CD4-positive, alpha-beta T cell treated with Interleukin-1 beta for 1 hour (primary cell): ENCODE measurements at places on chromosomes 11 and 22.
A peak's percentile ranks its signal among the peaks of the same experiment; 100 is the strongest.

GRCh38 chr11:11789735-11790369, 51.9 kb upstream of the USP47 start:
- DNase-seq: peak; percentile 3

- DNase-seq: no peak
Measured at GRCh38 chr11:282630-283360, 4.6 kb downstream of the NLRP6 start.

GRCh38 chr22:49018601-49019000, 809.1 kb downstream of the BRD1 start:
- DNase-seq: no peak

- no peak for DNase-seq
Measured at GRCh38 chr11:84580428-84580827, 1046.7 kb downstream of the DLG2 start.

- DNase-seq: no peak
Measured at GRCh38 chr11:61725781-61726231, 26.6 kb upstream of the MYRF start.

- no peak for DNase-seq
Measured at GRCh38 chr11:86678823-86679222, 6.4 kb upstream of the ME3 start.

GRCh38 chr11:65309006-65309405, 5.7 kb upstream of the CDC42EP2 start:
- no peak for DNase-seq

- DNase-seq: no peak
Measured at GRCh38 chr11:125305345-125305744, 140.8 kb downstream of the PKNOX2 start.

DNA sequence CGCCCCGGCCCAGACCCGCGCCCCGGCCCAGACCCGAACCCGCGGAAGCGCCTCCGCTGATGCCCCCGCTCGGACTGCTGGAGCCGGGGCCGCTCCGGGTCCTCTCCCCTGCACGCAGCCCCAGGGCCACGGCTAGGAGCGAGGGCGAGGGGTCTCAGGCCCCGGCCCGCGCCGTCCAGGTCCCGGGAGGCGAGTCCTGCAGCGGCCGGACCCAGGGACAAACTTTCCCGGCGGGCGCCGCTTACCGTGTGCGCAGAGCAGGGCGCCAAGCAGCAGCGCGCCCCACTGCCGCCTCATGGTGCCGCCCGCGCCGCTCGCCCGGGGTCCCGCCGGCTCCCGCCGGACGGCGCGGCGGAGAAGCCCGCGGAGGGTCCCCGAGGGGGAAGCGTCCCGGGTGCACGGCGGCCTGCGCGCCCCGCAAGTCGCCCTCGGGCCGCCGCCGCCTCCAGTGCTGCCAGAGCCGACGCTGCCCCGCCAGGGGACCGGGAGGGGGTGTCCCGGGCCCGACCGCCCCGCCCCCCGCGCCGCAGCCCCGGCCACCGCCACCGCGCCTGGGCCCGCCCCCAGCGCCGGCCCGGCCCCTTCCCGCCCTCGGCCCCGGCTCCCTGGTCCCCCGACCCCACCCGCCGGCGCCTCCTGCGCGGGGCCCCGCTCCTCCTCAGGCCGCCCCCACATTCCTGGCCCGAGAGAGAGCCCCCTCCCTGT, at the start of gene LRP4:
Gene LRP4 (minus strand): TSS at position 468 of the 705 bp plus-strand sequence. CDS start 171 bp downstream, at position 297.
- DNase-seq: peak; percentile 24

- DNase-seq: no peak
Measured at GRCh38 chr11:108985945-108986279, 321.0 kb downstream of the DDX10 start.

DNA sequence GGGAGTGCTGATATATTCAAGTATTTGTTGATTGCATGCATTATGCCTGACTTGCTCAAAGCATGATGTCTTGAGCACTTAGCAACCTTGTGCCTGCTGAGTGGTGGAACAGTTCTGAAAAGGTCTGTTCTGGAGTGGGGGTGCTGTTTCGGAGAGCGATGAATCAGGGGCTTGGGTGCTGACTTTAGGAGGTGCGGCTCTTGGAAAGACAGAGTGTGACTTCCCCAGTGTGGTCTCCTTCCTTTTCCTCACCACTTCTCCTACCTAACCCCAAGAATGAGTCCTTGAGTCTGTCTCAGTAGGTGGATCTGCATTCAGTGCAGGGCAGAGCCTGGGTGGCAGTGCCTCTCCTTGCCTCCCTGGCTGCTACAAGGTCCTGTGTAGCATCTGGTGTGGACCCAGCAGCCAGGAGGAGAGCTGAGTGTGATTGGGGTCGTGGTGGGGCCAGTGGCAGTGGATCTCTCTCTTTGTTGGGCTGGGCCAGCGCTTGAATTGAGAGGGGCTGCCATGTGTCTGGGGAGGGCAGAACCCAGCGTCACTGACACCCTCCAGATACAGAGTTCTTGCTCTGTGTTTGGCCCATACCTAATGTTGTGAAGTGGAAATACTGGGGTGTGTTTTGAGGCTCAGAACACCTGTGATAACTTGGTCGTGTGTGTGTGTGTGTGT, 35.9 kb downstream of the ST3GAL4 start:
- no peak for DNase-seq

DNA sequence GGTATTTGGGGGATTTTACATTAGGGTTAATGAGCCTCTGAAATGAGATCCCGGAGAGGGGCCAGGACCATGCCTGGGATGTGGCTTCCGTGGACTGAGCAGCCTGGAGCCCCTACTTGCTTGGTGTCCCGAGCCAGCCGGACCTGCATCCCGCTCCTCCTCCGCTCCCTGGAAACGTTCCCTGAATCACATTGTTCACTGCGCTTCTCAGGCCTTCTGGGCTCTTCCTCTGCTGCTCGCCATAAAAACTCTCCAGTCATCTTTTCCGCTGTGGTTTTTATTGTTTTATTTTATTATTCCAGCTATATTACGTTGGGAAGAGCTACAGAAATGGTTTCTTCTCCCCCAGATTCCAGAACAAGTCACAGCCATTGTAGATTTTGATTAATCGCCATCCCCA, 13.3 kb upstream of the KCNQ1OT1 start:
- no peak for DNase-seq

DNA sequence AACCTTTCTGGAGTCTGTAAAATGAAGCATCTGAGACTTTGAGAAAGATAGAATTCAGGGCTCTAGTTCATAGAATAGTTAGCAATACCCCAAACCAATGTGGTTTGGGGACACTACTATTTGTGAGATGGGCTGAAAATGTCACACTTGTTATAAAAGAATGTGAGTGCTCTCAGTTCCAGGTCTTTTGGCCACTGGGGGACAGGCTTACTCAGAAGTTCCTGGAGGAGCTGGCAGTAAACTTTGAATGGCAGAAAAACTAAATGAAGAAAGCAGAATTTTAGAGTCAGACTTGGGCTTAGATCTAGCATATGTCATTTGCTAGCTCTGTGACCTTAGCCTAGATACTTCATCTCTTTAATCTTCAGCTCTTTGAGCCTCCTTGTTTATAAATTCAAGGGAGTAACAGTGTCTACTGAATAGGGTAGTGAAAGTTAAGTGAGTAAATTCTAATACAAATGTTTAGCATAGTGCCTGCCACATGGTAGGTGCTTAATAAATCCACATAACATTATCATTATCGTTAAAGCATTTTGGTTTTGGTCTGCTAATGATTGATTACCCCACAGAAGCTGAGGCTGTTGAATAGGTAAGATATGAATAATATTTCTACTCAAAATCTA, 3.7 kb downstream of the LYVE1 start:
- DNase-seq: no peak

- no peak for DNase-seq
Measured at GRCh38 chr11:70527429-70528045, 129.2 kb downstream of the CTTN start.

DNA sequence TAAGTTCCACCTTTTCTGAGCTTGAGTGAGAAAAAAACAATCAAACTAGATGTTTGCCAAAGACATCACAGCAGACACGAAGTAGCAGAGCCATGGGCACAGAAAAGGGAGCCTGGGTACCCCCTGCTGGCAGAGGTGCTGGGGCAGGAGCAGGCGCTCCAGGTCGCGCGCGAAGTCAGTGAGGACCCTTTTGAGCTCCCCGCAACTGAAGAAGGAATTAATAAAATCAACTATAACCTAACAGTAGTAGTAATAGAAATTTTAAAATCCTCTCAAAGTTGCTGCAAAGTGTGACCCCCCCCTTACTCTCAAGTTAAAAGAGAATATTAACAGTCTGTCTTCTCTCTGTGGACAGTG, 20.0 kb upstream of the PARVB start:
- no peak for DNase-seq

GRCh38 chr11:6419009-6419631, at the start of gene APBB1:
APBB1 (minus strand) TSS chr11:6419094; CDS start chr11:6411347, 7,747 bp downstream.
- DNase-seq: peak; percentile 78

GRCh38 chr22:39130152-39130704, 22.3 kb downstream of the CBX7 start:
- DNase-seq: no peak

- DNase-seq: no peak
Measured at GRCh38 chr11:20458905-20459632, 71.6 kb downstream of the PRMT3 start.

- DNase-seq: no peak
Measured at GRCh38 chr11:128559496-128560103, 27.8 kb downstream of the ETS1 start.

DNA sequence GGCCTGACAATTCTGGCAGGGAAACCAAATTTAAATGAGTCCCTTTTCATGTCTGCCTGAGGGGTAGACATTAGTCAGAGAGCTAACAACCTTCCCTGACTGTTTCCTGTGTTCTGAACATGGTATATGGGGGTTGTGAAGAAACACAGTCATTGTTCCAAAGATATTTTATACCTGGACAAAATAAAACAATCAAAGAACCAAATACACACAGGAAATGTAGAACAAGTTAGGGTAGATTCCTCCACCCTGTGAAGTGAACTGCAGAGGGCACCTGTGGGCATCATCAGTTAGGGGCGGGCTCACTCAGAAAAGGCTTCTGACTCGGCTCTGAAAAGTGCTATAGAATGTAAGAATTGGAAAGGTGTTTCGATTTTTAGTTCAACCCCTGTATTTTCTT, 231.9 kb upstream of the CADM1 start:
- DNase-seq: no peak

DNA sequence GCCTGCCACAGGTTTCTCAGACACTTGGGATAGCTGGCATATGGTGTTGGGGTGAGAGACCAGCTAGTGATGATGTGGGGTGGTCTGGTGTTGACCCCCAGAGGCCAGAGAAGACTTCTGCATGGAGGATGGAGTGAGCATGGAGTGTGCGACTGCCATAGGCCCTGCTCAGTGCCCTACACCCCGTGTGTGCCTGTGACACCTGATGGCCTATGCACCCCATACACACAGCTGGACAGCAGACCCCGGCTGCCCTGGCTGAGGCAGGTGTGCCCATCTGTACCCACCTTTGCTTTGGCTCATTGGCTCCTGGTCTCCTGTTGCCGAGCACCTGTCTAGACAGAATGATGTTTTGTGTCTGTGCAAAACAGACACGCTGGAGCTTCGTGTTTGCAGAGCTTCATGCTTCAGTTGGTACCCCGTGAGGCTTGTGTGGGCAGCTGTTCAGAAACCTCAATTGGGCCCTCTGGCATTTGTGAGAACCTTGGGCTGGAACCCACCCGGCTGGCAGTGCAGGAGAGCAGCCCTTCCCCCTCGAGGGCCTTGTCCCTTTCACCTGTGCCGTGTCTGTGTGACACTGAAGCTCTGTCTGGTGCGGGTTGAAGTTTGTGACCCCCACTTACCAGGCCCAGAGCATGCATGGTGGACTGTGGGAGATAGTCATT, 27.6 kb downstream of the BCR start:
- no peak for DNase-seq

GRCh38 chr11:64352099-64352994, 6.6 kb upstream of the RPS6KA4 start:
- DNase-seq: no peak

GRCh38 chr22:30191040-30191701, 55.4 kb downstream of the LIF start:
- DNase-seq: no peak

DNA sequence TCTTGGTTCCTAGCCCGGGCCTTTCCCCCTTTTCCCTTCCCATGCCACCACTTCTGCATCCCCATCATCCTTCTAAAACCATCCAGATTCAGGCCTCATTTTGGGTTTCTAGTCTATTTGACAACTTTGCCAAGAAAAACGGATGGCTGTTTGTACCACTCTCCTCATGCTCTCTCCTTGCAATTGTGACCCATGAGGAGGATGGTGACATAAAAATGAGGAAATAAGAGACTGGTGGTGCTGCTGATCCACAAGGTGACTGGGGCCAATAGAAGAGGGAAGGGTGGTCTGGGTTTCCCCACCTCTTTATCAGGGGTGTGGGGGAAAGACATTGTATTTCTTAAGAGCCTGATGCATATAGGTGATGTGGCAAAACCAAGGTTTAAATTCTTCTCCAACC, 1.0 kb downstream of the MS4A4A start:
- no peak for DNase-seq

GRCh38 chr22:40434106-40434505, 63.7 kb downstream of the SGSM3 start:
- DNase-seq: no peak

DNA sequence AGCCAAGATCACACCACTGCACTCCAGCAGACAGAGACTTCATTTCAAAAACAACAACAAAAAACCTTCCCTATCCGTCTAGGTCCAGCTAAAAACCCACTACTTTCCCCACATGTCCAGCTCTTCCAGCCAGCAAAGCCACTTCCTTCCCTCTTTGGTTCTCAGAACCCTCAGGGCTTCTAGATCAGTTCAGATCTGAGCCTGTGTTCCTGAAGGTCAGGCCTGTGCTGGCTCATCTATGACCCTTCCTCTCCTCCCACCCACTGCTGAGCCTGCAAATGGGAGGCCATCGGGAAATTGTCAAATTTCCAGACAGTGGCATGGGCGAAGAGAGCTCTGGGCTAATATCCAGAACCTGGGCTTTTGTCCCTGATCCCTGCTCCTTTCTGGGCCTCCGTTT, 37.8 kb downstream of the SLCO2B1 start:
- DNase-seq: no peak

- no peak for DNase-seq
Measured at GRCh38 chr11:1503708-1504104, 17.1 kb upstream of the MOB2 start.

DNA sequence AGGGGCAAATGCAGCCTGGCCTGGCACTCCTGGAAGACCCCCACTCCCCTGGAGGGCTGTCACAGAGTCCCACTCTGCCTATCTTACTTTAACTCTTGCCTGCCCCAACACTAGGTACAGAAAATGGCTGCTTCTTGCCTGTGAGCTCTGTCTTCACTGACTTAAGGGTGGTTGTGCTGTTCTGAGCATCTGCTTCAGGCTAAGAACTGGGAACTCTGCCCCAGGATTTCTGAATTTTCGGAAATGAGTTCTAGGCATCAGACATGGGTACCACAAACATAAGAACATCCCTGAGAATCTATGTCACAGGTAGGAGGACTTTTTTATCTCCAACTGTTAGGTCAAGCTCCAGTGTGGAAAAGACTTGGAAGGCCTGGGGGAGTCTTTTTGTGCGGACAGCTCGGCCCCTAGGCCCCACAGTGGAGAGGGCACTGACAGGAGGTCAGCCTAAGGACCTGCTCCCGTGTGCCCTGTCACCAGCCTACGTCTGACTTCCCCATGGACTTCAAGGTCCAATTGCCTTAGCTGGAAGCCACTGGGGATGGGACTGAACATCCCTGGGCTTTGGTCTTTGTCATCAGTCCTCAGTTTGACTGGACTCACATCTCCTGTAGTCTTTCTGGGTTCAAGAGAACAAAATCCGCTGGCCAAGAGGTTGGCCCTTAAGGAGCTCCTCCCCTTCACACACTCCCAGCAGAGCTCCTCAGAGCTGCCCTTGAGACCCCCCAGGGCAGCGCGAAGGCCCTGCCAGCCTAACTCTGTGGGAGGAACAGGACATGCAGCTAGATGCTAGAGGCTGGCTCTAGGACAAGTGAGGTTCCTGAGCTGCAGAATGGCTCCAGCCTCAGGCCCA, 31.9 kb downstream of the PPP2R1B start:
- no peak for DNase-seq

GRCh38 chr22:50058906-50059880, 1.1 kb upstream of the TTLL8 start:
- DNase-seq: no peak
